ENCODE measurements at places on chromosomes 2 and 18. TPM values are rescaled to one million over a fixed set of nuclear protein-coding genes. Genes with fewer than 3 reads are reported as not detected.

The CREG2 gene
- under 0.01 TPM for total RNA-seq

The ATAD2B gene
- total RNA-seq: 7.5 TPM

The RAB6C gene
- total RNA-seq: not detected

The SOX11 gene
- not detected for total RNA-seq

The GCA gene
- 6.1 TPM for total RNA-seq

The SKOR2 gene
- not detected for total RNA-seq

The C2orf78 gene
- total RNA-seq: not detected

The ZNF532 gene
- 39.8 TPM for total RNA-seq

The GFPT1 gene
- 49.1 TPM for total RNA-seq

The CCDC141 gene
- total RNA-seq: under 0.01 TPM

The PROKR1 gene
- total RNA-seq: not detected

The MAP4K4 gene
- 162 TPM for total RNA-seq

The SETBP1 gene
- 3.3 TPM for total RNA-seq

The GBX2 gene
- total RNA-seq: 0.60 TPM

The ACADL gene
- total RNA-seq: 0.83 TPM

The EPB41L5 gene
- total RNA-seq: 10.7 TPM

Measured in smooth muscle cell of the coronary artery (primary cell).